KBM-7 (cell line): ENCODE measurements at places on chromosomes 13 and 19.

DNA sequence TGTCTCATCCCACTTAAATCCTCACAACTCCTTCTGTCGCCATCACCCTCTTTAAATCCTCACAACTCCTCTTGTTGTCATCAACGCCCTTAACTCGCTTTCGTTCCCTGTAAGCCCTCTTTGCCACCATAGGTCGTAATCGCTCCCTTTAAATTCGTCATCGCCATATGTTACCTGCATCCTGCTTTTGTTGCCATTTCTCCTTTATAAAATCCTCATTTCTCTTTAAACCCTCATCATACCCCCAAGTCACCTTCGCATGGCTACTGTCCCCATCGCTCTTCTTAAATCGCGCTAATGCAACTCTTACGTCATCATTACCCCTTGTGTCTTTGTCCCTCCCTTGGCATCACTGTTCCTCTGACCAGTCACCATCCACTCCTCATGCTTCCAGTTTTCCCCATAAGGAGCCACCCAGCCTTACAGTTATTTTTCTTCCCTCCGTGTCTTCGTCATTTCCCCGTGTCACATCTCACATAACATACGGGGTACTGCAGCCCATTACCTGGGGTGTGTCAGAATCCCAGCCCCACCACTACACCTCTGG is 539 bp downstream of the PLD3 start:
- DNase-seq = no peak

DNA sequence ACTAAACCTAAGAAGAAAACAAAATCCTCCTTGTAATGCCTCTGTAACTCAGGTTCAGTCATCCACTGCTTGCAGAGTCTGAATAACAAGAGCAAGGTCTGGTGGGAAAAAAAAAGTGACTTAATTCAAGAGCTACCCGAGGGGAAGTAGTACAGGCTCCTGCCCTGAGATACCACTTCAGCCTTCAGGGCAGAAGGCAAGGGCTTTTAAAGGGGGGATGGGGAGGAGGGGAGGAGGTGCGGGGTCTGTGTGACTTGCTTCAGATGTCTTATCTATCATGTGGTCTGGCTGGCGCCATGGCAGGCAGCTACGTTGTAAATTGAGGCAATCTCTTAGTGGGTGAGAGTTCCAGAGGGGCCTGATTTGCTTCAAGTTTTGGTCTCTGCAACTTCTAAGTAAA is 66.7 kb downstream of the LRRC63 start:
- DNase-seq = peak; percentile 36

GRCh38 chr19:18224525-18225354 is 1.5 kb downstream of the PDE4C start:
- peak; percentile 90 for DNase-seq

- DNase-seq = no peak
Measured at GRCh38 chr13:66301006-66301405, 929.1 kb downstream of the PCDH9 start.

DNA sequence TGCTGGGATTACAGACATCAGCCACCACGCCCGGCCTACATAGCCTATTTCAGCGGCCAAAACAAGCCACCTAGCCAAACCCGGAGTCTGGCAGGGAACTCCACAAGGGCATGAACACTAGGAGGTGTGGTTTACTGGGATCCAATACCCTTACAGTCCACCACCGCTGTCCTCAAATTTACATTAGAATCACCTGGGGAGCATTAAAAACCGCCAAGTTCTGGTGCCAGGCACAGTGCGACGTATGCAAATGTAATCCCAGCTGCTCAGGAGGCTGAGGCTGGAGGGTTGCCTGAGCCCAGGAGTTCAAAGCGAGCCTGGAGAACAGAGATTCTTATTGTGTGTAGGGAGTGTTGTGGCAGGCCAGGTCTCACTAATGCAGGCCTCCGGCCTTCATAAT is 4.2 kb upstream of the AP1M1 start:
- DNase-seq = no peak

DNA sequence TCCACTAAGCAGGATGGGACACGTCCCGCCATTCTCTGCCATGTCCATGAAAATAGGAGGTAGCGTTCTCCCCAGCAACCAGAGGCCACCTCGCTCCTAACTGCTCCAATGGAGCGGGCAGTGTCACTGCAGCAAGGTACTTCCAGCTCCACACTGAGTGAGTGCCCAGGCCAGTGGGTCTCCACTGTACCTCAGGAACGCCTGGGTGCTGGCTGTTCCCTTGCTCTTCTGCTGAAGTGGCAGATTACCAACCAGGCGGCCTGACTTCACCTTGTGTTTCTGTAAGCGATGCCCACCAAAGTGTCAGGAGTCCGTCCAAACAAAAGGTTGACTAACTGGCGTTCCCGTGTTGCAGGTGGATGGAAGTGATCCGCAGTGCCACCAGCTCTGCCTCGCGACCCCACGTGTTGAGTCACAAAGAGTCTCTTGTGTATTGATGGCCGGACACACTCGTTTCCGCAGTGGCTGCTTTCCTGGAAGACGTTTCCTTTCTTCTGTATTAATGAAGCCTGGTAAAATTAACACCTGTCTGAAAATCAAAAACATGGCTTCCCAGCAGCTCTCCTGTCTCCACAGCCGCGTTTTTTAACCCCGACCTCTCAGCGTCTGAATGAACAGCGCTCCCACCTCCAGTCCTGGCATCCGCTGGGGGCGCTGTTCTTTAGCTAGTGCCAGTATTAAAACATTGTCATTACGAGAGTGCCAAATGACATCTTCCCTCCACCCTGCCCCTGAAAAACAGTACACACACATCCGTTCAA is 128.8 kb downstream of the STK24 start:
- no peak for DNase-seq

- no peak for DNase-seq
Measured at GRCh38 chr13:23867027-23867491, 22.1 kb downstream of the MIPEP start.

DNA sequence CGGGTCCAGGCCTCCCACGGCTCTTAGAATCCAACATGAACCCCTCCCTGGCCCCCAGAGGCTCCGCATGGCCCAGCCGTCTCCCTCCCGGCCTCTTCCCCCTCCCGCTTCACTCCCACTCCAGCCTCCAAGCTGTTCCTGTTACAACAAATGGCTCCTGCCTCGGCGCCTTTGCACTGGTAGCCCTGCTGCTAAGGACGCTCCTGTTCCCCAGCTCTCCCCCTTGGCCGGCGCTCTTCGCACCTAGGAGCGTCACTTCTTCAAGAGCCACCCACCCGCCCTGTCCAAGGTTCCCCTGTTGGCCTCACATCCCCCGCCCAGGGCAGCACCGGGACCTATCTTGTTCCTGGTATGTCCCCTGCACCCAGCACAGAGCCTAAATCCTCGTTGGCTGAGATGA is 9.4 kb downstream of the CCDC124 start:
- DNase-seq = no peak

- no peak for DNase-seq
Measured at GRCh38 chr13:111488486-111489132, 168.2 kb downstream of the TEX29 start.

- no peak for DNase-seq
Measured at GRCh38 chr13:74443631-74444030, 309.4 kb upstream of the KLF12 start.

DNA sequence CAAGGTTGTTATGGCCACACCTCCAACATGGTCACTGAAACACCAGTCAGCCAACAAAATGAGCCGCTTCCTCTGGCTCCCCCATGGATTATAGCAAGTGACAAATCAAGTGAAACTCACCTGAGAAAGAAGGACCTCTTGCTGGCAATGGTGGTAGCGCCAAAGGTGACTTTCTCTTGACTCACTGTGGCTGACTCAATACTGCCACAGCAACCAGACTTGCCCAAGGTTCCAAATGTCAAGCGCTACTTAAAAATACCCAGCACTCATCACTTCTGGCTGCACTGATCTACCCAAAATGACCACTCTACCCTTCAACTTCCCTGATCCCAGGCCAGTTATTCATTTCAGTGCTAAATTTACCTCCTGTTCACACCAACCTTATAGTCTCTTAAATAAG is 495.5 kb downstream of the FOXO1 start:
- DNase-seq = no peak

GRCh38 chr13:31818236-31818635 is 78.9 kb downstream of the RXFP2 start:
- DNase-seq = no peak

- DNase-seq = no peak
Measured at GRCh38 chr19:34231439-34231838, 22.9 kb upstream of the GARRE1 start.

DNA sequence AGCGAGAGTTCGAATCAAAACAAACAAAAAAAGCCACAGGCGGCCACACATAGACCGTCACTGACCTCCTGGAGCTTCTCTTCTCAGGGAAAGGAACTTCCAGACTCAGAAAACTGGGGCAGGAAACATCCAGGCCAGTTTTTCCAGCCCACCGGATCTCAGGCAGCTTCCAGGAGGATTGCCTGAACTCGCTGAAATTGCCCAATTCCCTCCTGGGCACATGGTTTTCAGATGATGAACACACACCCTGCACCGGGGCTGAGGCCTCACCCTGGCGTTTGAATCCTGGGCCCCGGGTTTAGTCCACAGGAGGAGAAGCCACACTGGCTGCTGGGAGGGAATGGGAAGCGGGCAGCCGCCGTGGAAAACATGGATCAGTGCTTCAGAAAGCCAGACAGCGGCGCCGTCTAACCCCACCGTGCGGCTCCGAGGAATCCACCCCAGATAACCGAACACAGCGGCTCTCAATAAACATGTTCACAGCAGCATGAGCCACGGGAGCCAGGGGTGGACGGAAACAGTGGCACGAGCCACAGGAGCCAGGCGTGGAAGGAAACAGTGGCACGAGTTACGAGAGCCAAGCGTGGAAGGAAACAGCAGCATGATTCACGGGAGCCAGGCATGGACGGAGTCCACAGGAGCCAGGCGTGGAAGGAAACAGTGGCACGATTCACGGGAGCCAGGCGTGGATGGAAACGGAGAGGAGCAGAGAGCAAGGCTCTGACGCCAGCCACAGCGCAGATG is 18.2 kb upstream of the PTBP1 start:
- DNase-seq = no peak

DNA sequence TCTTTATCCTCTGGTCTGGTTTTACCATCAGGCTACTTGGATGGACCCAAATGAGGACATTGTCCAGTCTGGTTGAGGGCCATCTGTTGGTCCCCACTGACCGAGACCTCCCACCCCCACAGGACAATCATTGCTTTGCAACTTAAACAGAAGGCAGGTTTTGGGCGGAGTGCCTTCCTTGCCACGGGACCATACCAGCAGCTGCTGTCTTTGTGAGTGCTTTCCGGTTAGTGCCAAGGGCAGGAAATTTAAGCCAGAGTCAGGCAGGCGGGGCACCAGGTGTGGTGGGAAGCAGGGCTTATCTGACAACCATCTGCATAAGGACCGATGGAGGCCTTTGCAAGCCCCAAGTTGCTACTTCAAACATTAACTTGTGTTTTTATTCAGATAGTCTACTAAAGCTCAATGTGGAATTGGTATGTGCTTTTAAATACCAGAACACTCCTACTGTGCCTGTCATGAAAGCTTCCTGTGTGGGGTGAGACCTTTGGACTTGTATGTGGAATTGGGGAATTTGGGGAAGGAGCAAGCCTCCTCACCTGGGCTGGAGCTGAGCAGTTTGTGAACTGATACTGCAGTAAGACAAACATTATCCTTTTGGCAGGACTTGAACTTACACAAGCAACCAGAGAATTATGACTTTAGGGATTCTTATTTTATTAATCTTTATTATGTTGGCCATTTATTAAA is 39.3 kb upstream of the UBE2L5 start:
- DNase-seq = no peak

DNA sequence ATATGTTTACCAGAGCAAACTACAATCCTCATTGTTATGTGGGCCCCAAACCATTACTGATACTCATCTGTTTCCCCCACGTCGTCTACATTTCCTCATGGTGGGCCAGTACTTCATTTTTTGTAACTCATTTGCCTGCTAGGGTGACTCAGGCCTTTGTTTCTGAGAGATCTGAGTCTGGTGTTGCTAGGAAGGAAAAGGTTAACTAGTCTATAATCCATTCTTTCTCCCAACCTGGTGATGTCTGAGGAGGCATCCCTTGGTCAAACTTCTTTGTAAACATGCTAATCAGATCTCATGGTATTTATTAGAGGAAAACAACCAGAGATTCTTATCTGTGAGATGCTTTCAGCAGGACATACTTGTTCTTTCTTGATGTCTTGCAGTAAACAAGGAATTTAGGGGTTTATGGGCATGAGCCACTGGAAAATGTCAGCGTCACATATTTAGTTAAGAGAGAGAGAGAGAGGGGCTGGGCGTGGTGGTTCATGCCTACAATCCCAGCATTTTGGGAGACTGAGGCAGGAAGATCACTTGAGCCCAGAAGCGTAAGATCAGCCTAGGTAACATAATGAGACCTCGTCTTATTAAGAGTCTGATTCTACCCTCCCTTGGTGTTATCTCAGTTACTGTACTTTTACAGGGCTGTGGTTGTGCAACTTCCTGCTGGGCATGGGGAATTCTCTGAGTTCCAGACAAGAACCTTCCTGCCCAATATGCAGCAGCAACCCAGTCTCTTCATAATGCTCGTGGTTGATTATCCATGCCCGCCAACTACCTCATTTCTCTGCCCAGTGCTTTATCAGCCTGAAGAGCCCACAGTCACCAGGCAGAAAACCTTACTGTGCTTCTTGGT is 9.7 kb upstream of the DPRX start:
- DNase-seq = no peak

- DNase-seq = no peak
Measured at GRCh38 chr13:39379118-39379517, 223.9 kb downstream of the LHFPL6 start.

- DNase-seq = peak; percentile 57
Measured at GRCh38 chr19:39843919-39844793, 2.0 kb downstream of the FBL start.

DNA sequence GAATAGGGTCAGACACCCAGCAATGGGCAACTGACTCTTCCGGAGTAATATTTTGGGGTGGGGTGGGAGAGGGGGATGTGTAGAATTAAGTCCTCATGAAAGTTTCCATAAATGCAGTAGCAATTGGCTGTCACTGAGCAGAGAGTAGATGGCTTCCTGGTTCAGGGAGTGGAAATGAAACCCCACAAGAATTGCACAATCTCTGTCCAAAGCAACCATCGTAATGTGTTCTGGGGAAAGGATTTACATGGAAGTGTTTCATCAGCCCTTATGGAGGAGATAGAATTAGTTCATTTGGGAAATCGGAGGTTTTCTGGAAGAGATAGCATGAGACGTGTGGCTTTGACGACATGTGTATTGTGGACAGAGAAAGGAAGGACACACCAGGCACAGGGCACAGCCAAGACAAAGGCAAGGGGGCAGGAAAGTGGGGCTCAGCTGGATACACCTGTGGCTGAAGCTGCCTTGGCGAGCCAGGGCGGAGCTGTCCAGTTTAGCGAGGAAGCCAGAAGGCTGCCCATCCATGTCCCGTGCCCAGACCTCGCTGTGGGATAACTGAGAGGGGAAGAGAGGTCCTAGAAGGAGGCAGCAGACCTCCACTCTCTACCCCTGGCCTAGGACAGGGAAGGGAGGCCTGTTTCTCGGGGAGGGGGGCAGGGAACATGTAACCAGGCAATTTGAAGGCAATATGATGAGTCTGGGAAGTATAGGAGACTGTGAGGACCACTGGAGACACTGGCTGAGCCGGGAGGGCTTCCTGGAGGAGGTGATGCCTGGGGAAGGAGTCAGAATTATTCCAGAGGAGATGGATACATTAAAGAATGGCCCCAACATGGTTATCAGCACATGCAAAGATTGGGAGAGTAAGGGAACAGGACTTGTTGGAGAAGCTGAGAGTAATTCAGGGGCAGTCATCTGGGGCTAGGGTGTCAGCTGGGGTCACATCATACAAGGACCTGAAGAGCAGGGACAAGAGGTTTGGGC is 2.6 kb upstream of the CLEC4G start:
- DNase-seq = peak; percentile 50
